PC-3 (cell line): ENCODE measurements at places on chromosomes 11 and 22. TPM values are rescaled to one million over a fixed set of nuclear protein-coding genes. Genes with fewer than 3 reads are reported as not detected.

DNA sequence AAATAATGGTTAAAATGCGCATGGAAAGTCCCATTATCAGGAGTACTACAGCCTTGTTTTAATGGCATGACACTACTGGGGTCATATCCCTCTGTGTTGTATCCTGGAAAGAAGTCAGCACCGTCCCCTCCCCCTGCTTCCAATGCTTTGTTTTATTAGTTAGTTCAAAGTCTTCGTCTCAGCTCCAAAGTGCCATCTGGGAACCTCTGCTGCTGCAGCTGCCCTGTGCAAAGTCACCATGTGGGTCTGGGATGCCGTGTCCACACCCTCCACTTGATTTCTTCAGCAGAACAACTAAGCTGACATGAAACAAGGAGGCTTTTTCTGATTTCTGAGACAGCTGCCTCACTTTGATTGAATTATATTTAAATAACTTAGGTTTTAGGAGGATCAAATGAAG is 29.5 kb upstream of the NCAM1 start:
- DNase-seq = no peak

DNA sequence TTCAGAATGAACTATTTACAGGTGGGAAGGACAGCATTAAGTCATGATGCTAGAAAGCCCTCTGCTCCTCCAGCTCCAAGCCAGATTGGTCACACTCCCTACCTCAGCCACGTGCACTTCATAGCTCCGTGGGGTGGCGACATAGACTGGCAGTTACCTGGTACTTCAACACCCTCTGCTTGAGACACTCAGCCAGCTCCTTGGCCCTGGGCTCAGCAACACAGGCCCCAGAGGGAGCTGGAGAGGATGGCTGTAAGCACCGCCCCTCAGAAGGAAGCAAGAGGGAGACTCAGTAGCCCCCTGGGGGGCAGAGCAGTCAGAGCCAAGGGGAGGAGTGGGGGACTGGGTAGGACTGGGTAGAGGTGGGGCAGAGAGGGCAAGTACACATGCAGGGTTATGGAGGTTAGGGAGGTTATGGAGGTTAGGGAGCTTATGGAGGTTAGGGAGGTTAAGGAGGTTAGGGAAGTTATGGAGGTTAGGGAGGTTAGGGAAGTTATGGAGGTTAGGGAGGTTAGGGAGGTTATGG is 102.1 kb upstream of the BID start:
- DNase-seq = no peak

DNA sequence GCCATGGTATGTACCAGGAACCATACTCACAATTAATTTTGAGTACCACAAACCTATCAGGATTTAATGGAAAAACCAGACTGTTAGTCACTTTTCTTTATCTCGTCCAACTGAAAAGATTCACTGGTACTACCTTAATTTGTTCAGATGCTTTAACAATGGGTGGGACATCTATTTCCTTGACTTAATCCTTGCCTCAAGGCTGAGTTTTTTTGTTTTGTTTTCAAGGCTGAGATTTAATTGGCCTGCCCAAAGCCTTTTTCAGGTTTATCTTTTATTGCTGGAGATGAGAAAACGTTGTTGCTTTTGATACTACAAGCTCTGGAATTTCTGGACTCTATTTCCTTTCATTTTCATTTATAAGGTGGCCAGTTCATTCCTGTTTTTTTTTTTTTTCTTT is 50.4 kb downstream of the NELL1 start:
- no peak for DNase-seq

GRCh38 chr22:43706571-43707328 is 105.4 kb downstream of the EFCAB6 start:
- DNase-seq = no peak

- DNase-seq = no peak
Measured at GRCh38 chr22:35053060-35053835, 12.7 kb upstream of the ISX start.

DNA sequence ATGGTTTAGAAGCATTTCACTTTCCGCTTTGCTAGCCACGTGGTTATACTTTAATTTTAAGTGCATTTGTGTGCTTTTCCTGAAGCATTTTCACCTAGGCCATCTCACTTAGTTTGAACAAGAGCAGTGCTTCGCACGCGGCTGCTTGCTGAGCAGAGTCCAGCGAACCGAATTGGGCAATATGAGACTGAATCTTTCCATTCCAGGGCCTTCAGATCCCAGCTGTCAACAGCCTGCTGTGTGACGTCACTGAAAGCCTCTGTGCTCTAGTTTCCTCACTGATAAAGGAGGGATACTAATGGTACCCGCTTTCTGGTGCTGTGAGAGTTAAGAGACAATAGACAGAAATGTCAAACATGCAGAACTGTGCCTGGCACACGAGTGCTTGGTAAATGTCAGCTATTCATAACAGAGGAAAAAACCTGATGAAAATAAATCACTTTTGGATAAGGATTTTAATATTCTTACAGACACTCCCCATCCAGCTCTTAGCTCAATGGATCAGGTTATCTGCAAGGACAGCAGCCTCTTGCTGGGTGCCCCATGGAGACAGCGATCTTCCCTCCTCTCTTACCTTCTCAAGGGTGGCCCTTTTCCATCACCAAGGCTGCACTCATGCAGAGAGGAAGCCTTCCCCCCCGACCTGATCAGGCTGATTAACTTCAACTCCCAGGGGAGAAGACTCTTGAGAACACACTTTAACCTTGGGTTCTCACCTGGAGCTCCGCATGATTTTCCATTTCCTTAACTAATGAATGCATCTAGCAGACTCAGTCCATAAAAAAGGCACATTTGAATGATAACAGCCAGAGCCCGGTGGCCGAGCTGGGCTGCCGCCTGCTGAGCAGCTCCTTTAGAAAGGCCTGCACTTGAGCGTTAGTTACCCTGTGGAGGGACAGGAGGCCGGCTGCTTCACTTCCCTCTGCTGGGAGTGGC is 3.5 kb upstream of the GLB1L3 start:
- DNase-seq = no peak

GRCh38 chr22:23163665-23164064 is 16.6 kb upstream of the BCR start:
- DNase-seq = no peak

GRCh38 chr22:38725900-38726655 is 20.3 kb downstream of the GTPBP1 start:
- no peak for DNase-seq

GRCh38 chr11:111366560-111367410 is 12.3 kb downstream of the POU2AF1 start:
- DNase-seq = no peak

DNA sequence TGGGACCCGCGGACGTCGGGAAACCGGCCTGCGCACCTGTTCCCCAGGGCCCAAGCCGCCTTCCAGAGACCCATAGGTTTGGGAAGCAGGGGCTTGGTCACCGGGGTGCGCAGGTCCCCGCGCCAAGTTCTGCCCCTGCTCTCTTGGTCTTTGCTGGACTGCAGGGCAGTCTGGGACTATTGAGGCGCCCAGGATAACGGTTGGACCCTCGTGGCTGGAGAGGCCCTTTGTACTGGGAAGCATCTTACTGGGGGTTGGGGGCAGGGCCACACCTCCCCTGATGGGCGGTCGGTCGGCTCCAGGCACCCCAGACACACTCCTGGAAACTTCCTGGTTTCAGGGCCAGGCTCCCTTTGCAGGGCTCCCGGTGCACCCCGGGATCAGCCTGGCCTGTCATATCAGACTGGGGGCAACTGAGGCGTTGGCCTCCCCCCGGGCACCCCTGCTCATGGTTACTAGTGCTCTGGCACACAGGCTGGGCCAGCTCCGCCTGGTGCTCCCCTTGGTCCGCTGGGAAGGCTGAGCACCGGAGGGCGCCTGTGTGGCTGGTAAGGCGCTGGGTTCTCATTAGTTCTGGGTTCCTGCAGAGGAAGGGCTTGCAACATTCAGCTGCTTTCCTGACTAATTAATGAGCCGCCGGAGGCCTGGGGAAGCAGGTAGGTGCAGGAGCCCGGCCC is 1250.5 kb downstream of the BRD1 start:
- DNase-seq = no peak

GRCh38 chr22:35842954-35843353 is 125.3 kb downstream of the APOL5 start:
- peak; percentile 72 for DNase-seq

DNA sequence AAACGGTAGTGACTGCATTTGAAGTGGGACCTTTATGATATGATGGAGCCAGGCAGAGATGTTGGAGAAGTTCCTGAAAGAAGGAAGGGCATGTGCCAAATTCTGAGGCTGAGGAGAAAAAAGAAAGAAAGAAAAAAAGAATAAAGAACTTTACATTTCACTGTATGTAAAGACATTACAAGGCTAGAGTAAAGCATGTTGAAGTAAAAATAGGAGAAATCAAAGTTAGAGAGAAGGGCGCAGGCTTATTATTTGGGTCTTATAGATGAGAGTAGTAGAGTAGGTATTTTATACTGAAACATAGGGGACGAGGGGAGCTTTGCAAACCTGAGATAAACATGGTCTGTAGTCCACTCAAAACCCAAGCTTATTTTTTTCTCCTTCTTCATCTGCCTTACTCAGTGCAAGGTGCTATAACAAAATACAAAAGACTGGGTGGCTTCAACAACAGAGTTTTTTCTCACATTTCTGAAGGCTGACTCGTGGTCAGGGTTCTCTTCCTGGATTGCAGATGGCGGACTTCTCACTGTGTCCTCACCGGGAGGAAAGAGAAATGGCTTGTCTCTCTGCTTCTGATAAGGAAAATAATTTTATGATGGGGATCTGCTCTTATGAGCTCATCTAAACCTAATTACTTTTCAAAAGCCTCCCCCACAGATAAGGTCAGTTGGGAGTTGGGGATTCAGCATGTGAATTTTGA is 2.7 kb downstream of the HBG1 start:
- DNase-seq = no peak

DNA sequence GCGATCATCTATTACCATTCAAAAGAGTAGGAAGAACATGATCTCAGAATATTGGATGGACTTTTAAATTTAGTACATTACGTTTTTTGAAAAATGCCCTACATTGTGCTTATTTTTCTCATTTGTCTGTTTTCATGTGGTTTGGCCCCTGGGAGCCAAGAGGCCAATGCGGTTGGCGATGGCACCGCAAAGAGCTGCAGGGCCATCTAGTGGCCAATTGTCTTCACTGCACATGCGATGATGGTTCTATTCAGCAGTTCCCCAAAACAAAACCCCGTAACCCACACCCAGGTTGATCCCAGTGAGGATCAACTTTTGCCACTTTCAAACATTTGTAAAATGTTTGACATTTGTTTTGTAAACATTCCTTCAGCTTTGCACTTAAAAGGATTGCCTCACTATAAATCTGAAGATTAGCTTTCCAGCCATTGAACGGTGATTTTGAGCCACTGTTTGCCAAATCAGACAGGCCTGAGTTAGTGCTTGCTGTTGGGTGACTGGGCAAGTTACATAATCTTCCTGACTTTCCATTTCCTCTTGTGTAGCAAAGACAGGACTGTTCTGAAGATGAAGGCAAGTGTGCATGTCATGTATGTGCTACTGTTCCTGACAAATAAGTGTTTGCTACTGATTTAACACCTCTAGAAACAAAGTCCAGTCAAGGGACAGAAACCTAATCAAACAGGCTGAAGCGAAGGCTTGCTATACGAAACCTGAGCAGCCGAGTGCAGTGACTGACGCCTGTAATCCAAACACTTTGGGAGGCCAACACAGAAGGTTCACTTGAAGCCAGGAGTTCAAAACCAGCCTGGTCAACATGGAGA is 29.2 kb upstream of the XBP1 start:
- peak; percentile 80 for DNase-seq

DNA sequence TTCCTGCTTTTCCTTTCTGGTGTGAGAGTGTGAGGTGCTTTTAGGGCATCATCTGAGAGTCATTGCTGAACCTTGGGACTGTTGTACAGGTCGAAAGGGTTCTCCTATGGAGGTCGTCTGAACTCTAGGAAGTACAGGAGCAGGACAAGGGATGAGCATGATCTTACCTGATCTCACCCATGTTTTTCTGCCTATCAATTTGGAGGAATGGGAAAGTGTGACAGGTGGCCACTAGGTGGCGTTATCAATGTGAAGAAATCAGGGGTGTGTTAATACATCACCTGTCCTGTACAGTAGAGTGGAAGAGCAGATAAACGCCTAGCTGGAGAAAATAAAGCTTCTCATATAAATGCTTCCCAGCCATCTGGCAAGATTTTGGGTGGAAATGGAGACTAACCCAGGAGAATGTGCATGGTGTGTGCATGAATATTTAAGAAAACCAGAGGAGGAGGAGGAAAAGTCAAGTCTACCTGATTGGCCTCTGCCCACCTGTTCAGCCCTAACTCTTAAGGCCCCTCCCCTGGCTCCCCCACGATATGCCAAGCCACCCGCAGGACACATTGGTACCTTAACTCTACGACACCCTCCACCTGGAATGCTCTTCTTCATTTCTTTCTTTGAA is 72.0 kb upstream of the NARS2 start:
- peak; percentile 97 for DNase-seq

DNA sequence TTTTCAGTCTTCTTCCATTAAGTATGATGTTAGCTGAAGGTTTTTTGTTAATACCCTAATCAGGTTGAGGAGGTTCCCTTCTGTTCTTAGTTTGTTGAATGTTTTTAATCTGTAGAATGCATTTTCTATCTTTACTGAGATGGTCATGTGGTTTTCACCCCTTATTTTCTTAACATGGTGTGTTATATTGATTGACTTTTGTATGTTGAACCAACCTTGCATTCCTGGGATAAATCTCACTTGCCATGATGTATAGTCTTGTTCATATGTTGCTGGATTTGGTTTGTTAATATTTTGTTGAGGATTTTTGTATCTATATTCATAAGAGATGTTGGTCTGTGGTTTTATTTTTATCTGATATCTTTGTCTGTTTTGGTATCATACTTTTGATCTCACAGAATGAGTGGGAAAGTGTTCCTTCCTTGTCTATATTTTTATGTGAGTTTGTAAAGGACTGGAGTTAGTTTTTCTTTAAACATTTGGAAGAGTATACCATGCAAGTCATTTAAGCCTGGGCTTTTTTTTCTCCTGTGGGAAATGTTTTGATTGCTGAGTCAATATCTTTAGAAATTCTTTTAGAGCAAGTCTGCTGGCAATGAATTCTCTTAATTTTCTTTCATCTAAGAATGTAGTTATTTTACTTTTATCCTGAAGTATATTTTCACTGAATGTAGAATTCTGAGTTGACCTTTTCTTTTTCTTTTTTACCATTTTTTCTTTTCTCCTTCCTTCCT is 5.5 kb upstream of the P4HA3 start:
- DNase-seq = no peak

The SCN4B gene
- not detected in 2 replicates for total RNA-seq

The EMID1 gene
- 1.2 and 1.3 TPM in 2 replicates for total RNA-seq

The APLNR gene
- total RNA-seq = not detected in 2 replicates

The ART5 gene
- not detected in 2 replicates for total RNA-seq

The OR52A1 gene
- not detected in 2 replicates for total RNA-seq

The GAB4 gene
- total RNA-seq = not detected in 2 replicates
